Keratinocyte (primary cell): ENCODE measurements at places on chromosomes 7 and 10.
A peak's percentile ranks its signal among the peaks of the same experiment; 100 is the strongest.

DNA sequence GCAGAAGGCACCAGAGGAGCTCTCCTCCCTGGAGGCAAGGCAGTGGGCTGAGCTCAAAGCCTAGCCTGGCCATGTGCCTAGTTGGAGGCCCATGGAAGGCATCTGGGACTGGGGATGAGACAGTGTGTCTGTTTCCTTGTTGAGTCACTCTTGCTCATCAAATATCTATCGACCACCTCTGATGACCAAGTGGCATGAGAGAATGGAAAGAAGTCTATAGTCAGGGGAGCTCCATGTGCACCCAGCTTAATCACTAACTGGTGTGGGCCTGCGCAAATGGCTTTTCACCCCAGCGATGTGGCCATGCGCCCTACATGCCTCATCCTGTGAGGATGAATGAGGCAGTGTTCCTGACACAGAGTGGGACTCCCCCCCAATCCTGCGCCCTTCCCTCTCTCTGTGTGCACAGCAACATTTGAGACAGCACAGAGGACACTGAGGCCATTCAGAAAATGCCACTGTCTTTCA is 229.9 kb downstream of the RPS24 start:
- peak; percentile 11 for DNase-seq

- no peak for DNase-seq
Measured at GRCh38 chr10:77609781-77610272, 27.8 kb downstream of the KCNMA1 start.

- no peak for DNase-seq
Measured at GRCh38 chr7:138943061-138943460, 38.1 kb downstream of the KIAA1549 start.

DNA sequence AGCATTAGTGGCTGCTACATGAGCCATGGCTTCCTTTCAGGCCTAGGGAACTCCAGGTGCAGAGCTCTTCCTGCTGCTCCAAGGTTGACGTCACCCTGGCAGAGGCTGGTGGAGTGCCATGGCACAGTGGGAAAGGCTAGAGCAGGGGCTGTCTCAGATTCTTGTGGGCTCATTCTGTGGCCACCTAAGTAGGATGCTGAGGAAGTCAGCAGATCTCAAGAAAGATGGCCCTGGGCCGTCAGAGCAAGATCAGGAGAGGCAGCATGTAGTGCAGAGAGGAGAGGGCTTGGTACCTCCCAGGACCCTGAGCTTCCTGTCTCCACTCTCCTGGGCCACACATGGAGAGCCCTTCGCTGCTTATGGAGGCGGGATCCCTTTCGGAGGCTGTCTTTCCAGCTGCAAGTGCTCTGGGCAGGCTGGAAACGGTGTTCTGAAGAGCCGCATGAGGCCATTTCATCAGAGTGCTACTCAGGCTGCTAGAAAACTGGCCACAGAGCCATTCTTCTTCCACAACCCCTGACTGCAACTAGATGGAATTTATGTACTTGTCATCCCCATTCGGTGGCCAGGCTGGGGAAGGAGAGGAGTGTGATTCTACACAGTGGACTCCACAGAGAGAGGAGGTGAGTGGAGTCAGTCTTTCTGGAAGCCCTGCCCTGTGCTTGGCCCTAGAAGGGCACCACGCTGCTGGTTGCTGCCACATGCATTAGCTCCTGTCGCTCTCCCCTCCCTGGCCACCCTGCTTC is 304.2 kb downstream of the RPS24 start:
- DNase-seq: no peak

- DNase-seq: no peak
Measured at GRCh38 chr10:21125471-21126228, 228.5 kb upstream of the NEBL start.

GRCh38 chr7:49772916-49773217 is 571 bp upstream of the VWC2 start:
- DNase-seq: no peak

DNA sequence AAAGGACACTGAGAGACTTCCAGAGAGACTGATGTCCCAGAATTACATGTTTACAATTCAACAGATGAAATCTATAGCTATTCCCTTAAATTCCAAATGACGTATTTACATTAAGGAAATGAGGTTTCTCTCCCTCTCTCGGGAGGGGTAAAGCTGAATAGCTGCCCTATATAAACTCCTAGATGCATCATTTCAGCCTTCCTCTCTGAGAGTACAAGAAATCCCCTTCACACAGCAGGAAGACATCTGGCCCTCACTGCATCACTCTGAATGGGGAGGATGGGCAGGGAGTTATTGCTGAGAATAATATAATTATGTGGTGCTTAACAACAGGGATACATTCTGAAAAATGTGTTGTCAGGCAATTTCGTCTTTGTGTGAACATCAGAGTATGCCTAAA is 11.0 kb downstream of the POT1 start:
- no peak for DNase-seq

DNA sequence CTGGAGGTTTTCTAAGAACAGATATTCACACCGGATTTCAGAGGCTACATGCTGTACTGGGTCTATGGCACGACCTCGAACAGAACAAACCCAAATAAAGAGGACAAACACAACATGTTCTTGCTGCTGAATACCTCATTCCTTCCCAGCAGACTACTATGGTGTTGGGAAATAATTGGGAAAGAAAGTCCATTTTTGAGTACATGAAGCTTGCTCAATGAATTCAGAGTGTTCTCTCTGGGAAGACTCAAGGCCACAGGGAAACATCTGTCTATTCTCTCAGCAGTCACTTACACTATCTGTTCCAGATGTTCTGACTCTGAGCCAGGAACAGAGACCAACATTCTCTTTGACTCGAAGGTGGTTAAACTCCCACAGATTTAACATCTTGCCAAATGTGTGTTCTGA is 30.9 kb downstream of the LAMB1 start:
- no peak for DNase-seq

DNA sequence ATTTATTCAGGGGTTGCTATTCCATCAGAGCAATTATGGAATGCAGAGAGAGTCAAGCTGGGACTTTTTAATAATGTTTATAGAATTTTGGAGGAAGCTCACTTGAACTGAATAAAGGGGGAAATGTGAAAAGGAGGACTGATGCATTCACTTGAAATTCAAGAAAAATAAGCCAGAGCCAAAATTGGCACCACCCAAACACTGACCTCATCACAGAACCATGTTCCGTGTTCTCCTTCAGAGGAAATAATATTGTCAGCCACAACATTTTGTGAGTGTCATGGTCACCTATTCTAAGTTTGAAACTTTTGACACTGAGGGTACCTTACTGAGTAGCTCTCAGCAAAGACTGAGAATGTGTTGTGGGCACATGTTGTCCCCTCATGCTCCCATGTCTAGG is 207.0 kb downstream of the ANK3 start:
- no peak for DNase-seq
